ENCODE measurements at places on chromosomes 3 and 15.

- no peak for DNase-seq
Observed at GRCh38 chr15:28946803-28947202, 61.0 kb downstream of the APBA2 start.

DNA sequence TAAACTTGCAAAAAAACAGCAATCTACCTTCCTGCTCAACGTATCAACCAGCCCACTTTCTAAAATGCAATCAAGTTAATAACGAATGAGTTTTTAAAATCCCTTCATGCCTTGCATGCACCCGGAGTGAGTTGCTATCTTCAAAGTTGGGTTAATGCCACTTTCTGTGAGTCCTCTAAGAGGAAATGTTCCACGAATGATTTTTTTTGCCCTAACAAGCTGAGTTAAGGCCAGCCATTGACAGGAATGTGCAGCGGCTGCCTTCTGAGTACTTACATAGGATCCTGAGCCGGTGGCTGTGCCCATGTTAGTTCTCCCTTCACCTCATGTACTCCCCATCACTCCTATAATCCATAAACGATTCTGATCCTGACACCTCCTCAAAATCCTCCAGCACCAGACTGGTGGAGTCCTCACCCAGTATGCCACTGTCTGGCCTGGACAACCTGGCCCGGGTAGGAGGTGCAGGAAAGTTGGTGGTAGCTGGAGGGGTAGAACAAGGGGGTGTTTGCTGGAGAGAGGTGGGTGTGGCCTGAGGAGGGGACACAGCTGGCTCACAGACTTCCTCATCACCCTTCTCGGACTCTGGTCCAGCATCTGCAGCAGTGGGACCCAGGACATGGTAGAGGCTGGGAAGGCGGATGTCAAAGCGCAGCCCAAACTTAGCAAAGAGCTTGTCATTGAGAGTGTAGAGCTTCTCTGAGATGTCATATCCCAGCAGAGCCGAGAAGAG, 12.4 kb downstream of the POPDC2 start:
- no peak for DNase-seq

DNA sequence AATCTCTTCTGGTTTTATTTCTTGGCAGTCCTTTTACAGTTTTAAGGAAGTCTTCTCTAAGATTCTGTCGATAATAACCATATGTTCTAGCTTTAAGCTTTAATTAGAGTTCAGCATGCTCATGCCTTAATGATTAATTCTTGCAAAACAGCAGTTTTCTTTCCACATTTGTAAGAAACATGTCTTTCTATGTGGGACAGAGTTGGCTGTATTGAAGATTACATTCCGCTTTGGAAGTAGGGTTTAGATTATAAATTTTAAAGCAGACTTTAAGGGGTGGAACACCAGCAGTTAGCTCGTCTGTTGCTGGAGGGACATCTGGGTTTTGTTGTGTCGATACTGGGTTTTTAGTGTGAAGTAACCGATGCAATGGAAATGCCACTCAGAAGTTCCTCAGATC, 35.3 kb downstream of the SQOR start:
- no peak for DNase-seq

DNA sequence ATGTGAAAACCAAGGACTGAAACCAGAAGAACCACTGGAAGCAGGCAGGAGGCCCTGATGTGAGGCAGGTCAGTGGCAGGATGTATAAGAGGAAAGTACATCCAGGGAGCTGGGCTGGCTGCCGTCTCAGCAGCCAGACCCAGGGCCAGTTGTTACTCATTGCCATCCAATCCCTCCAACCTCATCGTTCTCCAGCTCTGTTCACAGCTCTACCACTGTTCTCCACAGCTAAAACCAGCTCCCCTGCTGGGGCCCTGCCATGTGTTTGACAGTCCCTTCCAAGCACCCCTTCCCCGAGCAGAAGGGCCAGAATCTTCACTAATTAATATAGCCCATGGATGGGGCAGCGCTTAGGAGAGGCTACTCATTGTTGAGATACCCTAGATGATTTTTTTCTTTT, 206.6 kb downstream of the MECOM start:
- no peak for DNase-seq

- DNase-seq, result no peak
Observed at GRCh38 chr3:152961323-152961722, 126.4 kb downstream of the P2RY1 start.

- DNase-seq, result no peak
Observed at GRCh38 chr3:183613366-183614285, 21.8 kb upstream of the KLHL24 start.

GRCh38 chr3:64131725-64132469, 93.4 kb downstream of the PRICKLE2 start:
- DNase-seq, result no peak

DNA sequence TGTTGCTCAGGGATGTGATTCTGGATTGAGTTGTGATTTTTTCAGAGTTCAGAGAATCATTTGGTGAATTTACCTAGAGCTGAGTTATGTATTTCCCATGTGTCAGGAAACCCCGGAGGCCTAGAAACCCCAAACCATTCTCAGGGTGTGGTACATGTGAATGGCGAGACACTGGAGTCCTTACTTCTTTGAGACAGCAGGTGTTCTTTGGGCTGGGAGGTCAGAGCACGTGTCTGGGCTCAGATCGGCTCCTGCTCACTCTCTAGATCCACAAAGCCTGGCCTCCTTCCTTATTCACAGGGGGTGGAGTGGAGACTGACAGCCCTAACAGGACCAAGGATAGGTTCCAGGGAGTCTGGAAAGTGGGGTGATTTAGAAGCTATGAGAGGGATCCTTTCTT, 145.8 kb downstream of the CHDH start:
- DNase-seq, result no peak

DNA sequence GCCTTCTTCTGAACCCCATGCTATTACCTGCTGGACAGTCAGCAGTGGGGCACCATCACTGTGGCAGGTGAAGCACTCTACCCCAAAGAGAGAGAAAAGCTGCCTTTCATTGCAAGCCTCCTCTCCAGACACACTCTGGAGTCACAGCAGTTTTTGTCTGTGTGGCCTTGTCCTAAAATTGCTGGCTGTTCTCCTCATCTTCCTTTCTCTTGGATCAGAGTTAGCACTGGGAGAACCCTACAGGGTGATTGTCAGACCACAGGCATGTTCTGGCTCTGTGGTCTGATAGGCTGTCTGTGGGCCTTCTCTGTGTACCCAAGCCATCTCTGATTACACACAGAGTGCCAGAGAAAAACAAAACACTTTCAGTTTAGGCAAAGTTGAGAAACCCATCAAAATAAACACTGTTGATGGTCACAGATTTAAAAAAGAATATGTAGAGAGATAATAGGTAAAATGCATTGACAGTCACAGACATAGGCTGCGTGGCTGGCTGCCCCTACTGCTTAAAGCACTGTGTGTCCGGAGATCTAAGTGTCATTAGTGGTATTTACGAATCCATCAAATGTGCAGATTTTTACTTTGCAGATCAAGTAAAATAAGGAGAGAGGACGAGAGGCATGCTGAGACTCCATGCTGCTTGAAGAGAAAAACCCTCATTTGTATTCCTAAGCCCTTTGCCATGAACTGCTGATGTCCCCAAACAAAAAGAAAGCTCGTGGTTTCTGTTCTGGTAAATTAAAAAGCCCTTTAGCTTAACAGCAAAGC, 689.9 kb downstream of the TUSC7 start:
- no peak for DNase-seq

- no peak for DNase-seq
Observed at GRCh38 chr15:43134157-43134635, 810 bp downstream of the TMEM62 start.

DNA sequence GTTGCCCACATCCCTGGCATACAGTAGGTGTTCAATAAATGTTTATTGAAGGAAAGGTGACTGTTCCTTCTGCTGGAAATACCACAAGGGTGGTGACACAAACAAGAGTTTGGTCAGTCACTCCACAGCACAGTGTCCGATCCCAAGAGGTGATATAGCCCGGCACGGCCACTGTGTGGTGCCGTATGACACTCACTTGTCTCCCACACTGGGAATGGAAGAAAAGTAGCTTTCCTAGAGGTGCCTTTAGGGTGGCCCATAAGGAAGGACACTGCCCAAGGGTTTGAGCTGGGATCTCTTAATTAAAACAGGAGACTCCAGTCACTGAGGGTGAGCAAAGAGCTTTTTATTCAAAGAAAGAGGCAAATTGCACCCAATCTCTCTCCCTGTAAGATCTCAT, 40.5 kb downstream of the TGM4 start:
- no peak for DNase-seq

DNA sequence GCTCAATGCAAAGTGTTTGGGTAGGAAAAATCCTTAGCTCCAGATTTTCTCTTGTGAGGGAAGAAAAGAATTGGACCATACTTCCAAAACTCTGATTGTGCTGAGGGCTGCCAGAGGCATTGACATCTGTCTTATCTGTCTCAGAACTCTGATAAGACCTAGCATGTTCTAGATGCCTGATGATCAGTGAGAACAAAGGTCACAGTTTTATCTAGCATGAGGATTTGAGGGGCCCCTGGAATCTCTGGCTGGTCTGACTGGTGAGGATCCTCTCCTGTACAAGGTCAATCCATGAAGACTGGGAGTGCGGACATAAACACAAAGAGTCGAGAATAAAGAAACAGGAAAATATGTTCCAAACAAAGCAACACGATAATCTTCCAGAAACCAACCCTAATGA, 40.1 kb downstream of the GPR149 start:
- DNase-seq, result no peak
